Stimulated activated CD4-positive, alpha-beta T cell treated with anti-CD3 and anti-CD28 coated beads, Interleukin-1b, Interleukin-23, amount 100 ng/mL, for 24 hours (primary cell): ENCODE measurements at places on chromosomes 3 and 15.

DNA sequence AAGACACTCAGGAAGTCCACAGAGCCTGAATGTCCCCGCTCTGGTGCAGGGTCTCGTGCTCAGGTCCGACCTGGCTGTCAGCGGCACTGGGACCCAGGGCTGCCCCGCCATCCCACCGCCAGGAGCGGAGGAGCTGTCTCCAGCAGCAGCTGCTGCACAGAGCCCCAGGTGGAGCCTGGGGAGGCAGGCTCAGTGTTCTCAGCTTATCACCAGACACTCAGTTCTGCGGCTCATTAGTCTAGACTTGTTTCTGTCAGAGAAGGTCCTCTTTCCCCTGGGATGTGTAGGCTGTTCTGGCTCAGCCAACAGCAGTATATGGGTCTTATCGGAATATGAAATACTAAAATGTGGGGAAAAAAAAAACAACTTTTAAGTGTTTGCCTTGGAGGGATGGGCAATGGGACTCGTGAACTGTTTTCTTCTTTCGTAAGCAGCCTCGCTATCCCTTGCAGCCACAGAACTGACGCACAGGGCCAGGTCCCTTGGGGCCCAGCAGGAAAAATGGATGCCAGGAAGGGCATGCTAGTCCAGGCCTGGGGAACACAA lies 75.9 kb downstream of the KLF13 start:
- DNase-seq = no peak

- no peak for DNase-seq
These were observed 363.7 kb downstream of the FHIT start for GRCh38 chr3:60887574-60887973.

DNA sequence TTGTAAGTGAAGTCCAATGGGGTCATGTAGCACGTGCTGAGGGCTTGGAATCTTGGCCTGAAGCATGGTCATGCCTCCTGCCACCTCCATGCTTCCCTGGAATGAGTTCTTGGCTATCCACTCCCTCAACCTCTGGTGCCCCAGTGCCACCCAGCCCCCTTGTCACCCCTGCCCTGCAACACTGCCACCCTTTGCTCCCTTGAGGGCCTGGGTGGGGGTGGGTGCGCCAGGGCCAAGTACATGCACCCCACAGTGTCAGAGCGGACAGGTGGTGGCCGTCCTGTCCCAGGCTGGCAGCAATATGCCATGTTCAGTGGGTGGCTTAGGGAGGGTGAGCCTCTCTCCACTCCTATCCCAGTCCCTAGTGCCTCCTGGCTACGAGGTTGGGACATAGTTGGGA lies 27.6 kb upstream of the C15orf39 start:
- DNase-seq = no peak

DNA sequence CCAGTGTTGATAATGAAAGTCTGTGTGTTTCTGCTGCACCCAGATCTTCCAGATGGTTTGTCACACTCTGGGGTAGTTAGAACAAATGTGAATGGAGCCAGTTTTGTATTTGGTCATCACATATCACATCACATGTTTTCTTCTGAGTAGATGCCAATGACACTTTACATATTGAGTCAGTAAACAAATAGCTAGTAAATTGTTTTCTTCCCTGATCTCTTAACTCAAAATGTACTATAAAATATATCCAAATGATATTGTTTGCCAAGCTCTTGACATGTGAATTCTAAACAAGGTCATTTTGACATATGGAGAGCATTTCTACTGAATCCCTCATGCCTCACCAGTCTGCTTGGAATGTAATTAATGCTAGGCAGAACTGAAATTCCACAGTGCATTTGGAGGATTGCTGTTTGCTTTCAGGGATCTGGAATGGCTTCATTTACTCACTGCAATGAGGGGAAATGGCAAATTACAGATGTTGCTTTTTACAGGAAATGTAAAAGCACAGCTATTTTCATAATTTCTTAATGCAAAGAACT lies 45.0 kb downstream of the PDHB start:
- DNase-seq = no peak

DNA sequence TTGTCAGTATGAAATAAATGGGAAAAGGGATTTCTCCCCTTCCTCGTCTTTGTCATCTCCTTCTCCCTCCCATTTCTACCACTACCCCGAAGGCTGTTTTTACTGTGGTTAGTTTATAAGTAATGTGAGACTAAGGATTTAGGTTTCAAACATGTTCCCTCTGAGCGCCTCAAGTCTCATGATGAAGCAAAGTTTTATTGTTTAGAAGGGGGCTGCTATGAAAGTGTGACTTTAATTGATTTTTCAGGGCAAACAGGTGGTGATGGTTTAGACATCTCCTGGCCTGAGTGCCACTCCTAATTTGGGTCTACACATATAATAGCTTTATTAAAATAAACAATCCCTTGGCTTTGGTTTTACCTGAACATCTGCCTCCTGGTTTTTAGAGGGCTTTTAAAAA lies 185.5 kb downstream of the MCTP2 start:
- no peak for DNase-seq

DNA sequence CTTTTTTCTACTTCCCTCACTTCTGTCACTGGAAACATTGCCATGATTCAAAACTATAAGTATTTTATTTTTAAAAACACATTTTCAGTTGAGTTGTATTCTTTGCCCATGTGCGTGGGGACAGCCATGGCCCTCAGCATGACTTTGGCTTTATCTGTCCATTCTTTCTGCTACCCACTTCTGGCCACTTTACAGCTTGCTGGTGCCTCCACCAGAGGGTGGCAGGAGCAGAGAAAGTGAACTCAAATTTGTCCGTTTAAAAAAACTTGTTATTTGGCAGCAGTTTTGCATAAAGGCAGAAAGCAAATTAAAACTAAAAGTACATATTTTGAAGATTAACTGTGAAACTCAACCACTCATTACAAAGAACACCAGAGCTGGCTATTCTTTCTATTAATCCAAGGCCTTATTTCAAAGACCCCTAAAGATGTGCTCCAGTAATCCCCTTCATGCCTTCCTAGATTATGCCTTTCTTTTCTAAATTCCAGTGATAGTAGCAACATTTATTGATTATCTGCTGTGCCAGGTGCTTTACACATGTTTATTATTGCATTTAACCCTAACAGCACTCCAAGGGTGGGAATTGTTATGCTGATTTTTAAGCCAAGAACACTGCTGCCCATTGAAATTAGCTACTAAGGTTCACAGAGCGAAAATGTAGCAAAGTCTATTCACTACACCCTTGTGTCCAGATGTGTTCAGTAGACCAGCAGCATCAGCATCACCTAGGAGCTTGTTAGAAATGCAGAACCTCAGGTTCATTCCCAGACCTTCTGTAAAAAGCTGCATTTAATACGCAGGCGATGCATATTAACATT lies 134.8 kb downstream of the THRB start:
- DNase-seq = no peak

GRCh38 chr3:14358426-14359211 lies 43.8 kb upstream of the SLC6A6 start:
- DNase-seq = no peak
